ENCODE measurements at places on chromosomes 12 and 14.

DNA sequence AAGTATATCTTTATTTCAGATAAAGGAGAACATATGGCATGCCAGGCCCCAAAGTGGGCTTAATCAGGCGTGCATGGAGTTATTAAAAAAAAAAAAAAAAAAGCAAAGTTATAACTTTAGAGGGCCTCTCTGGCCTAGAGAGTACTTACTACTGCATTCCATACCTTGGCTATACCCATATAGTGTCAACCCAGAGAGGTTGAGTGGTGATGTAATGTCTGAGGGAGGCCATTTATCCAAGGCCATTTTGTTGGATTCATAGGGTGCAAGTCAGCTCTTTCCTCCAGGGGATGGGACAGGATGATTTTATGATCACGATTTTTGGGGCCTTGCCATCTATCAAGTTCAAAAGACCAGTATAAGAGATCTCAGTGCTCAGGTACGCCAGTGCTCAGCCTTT lies 66.4 kb downstream of the DCAF5 start:
- DNase-seq, result no peak

DNA sequence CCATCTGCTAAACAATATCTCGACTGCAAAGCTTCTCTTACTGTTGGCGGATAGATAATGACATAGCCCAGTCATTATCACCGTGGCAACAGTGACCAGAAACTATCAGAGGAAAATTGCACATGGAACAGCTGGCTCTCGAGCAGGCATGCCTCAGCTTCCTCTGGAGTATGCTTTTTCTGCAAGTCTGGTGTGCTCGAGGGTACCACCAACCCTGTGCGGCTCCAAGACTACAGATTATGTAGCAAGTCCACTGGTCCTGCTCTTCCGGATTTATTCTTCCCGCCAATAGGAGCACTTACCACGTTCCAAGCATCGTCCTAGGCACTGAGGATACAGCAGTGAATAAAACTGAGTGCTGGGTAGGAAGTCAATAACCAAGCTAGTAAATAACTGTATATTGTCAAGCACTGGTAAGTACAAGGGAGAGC lies 1.4 kb upstream of the GLRX5 start:
- DNase-seq, result no peak

- DNase-seq, result no peak
These were observed 2.4 kb upstream of the MEG3 start for GRCh38 chr14:100823413-100824080.

GRCh38 chr12:41919526-41920261 lies 225.0 kb downstream of the GXYLT1 start:
- DNase-seq, result no peak

GRCh38 chr12:58640314-58640713 lies 280.0 kb downstream of the LRIG3 start:
- no peak for DNase-seq

DNA sequence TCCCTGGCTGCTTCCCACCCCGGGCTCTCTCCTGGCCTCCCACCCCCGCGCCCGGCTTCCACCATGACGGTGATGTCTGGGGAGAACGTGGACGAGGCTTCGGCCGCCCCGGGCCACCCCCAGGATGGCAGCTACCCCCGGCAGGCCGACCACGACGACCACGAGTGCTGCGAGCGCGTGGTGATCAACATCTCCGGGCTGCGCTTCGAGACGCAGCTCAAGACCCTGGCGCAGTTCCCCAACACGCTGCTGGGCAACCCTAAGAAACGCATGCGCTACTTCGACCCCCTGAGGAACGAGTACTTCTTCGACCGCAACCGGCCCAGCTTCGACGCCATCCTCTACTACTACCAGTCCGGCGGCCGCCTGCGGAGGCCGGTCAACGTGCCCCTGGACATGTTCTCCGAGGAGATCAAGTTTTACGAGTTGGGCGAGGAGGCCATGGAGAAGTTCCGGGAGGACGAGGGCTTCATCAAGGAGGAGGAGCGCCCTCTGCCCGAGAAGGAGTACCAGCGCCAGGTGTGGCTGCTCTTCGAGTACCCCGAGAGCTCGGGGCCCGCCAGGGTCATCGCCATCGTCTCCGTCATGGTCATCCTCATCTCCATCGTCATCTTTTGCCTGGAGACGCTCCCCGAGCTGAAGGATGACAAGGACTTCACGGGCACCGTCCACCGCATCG lies 1.8 kb downstream of the KCNA1 start:
- no peak for DNase-seq

- no peak for DNase-seq
These were observed 774 bp upstream of the KRT75 start for GRCh38 chr12:52434760-52435530.

DNA sequence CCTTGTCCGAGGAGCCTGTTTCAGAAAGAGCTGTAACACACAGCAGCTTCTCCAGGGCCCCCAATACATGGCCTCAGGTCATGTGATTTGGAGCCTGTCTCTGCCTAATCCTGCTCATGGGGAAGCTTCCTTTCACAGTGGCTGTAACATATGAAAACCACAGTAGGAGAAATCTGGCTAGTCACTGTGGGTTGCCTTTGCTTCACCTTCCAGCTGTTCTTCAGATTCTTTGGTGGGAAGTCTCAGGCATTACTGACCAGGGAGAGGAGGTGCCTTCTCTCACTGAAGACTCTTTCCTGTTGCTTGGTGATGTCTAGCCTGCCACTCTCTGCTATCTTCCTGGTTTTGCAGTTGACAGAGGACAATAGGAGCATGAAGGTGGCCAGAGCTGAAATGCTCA lies 350.6 kb downstream of the DPF3 start:
- no peak for DNase-seq

GRCh38 chr12:87783467-87783866 lies 245.7 kb downstream of the C12orf50 start:
- DNase-seq, result no peak

- no peak for DNase-seq
These were observed 24.1 kb downstream of the ITPK1 start for GRCh38 chr14:93091666-93092065.

- no peak for DNase-seq
These were observed 102.8 kb downstream of the FOXN3 start for GRCh38 chr14:89314274-89314673.

GRCh38 chr12:47591361-47591791 lies 114.5 kb downstream of the RPAP3 start:
- no peak for DNase-seq

DNA sequence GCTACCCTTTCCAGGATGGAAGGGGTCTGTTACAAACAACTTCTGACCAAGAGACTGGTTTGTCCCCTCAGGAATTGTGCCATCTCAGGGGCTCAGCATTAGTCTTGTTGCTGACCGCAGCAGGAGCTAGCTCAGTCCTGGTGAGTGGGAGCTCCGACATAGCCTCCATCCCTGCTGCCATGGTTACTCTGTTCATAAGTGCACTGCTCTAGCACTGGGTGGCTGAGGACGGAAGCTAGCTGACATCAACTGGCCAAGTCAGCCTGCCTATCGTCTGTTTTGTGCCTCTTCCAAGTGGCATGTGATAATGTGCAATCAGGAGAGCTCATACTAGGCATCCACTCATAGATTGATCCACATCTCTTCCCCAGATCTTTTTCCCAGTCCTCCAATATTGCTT lies 7.5 kb downstream of the SLC17A8 start:
- DNase-seq, result no peak

GRCh38 chr12:101620762-101621133 lies 26.0 kb downstream of the MYBPC1 start:
- DNase-seq, result no peak

DNA sequence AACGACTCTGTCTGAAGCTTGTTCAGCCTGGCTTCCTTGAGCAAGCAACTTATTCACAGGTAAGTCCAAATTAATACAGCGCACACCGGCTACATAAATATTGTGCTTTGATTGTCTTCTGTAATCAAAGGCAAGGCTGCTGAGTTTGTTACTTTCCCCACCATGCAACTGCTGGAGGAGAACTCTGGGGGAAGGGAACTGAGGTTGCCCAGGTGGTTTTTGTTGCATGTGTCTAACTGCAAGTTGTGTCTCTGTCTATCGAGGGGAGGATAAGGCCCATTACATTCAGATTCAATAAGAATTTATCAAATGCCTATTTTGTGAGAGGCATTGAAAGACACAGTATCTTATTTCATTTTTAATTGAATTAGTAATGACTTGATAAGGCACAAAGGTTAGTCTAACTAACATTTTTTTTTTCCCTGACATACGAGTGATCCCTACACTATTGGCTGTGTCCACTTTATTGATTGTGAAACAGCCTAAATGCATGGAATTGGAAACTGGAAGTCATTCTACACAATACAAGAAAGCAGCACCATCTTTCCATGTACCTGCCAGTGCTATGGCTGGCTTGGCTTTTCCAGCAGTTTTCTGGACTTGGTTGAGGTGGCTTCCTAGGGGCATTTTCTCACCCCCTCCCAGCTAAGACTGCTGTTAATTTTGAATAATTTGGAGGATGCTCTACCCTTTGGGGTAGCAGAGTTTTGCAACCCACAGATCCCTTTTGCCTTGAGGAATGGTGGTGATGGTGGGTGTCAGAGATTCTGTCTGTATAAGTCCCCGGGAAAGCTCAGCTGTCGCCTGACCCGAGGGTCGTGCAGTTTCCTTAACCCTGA lies 951 bp upstream of the CHST11 start:
- no peak for DNase-seq

DNA sequence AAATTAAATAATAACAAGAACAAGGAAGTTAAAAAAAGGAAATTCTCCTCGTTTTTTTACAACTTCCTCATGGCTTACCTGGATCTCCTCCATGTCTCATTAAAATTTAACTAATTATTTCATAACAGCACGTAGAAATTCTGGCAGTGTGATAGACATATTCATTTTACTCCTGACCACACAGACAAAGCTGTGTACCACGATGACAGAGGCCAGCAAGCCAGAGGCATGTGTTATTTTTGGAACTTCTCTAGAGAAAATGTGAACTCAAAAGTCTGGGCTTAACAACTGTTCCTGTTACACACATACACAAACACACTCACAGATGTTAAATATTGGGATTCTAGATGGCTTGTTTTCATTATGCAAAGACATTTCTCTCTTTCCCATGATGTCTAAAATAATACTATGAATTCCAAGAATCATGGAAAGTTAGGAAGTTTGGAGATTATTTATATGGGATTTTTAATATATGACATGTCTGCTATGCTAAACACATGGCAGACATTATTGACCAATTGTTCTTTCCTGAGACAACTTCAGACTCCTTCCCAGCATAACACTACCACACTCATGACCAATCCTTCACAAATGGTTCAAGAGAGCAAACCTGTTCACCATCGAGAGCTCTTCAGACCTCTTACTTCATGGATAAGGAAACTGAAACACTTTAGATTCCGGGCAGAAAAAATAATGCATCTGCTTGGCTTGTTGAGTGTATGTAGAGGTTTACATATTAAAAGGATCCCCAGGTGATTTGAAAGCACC lies 158.7 kb downstream of the DACT1 start:
- no peak for DNase-seq

DNA sequence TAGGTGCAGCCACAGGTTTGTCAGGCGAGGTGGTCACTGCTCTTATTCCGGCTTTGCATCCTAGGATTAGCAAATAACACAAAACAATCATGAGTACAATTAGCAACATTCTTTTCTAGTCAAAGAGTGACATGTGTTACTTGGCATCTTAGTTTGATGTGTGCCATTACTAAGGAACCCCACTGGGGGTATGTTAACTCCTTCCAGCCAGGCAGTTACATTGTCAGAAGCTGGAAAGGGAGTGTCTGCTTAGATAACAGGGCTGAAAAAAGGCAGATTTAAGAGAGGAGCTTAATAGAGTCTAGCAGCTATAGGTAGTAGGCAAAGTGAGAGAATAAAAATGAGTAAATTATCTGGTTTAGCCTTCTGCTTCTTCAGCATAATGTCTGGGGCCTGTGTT lies 30.5 kb upstream of the METAP2 start:
- DNase-seq, result no peak

- no peak for DNase-seq
These were observed 420.6 kb downstream of the LRFN5 start for GRCh38 chr14:42027271-42027670.

DNA sequence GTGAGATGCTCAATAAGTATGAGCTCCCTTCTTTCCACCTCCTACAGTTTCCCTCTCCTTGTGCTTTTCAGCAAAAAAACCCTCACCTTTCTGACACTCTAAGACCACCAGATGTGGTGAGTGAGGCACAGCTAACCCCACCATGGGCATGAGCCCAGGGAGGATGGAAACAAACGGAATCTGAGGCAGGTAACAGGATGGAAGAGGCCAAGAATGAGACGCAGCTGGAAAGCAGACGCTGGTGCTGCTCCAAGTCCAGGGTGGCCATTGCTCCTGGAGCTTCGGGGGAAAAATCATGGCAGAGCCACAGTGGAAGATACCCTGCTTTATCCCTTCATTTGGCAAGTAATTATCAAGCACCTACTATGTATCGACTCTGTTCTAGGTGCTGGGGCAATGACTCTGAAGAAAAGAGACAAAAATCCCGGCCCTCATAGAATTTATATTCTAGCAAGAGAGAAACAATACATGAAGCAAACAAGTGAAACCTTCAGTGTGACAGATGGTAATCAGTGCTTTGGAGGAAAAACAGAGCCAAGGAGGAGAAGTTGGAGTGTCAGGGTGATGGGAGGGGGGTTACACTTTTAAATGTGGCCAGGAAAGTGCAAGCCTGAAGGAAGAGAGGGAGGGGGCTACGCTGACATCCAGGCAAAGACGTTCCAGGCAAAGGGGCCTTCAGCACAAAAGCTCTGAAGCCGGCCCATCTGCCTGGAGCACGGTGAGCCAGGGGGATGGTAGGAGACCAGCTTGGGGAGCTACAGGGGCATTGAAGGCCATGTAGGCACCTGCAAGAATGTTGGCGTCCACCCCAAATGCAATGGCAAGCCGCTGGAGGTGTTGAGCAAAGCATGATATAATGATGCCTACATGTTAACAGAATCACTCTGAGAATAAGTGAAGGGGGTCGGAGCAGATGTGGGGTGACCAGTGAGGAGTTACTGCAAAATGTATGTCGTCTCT lies 154.2 kb downstream of the DPF3 start:
- DNase-seq, result no peak

DNA sequence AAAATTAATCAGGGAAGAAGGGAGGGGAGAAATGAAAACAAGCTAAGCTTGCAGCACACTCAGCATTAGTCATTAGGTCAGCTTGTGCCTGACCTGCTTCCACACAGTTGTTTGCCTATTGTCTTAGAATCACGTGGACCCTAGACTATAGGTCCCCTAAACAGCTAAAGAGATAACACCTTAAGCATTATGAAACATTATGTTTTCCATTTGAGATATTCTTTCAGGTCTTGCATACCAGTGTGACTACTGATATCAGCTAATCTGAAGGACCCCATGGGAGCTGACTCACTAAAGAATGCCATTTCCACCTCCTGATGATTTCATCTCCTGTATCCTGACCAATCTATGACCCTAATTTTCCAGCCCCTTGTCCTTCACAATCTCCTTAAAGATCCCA lies 154.1 kb upstream of the FUT8 start:
- no peak for DNase-seq
